ENCODE measurements at places on chromosomes 6 and 20.
A peak's percentile ranks its signal among the peaks of the same experiment; 100 is the strongest.

DNA sequence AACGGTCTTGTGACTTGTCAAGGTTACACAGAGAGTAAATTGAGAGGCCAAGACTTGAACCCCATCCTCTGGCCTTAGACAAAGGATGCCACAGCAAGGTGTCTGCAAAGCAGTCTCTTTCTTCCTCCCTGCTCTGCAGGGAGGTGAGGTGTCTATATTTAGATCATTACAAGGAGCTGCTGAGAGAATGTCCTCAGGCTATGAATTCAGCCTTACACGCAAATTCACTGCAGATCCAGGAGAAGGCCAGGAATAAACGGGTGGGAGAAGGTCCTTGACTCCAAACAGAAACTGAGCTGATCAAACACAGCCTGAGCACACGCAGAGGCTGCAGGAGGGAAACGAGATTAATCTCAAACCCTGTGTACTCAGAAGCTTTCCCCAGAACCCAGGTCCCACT lies 48.6 kb upstream of the PTPRT start:
- DNase-seq: no peak

- peak; percentile 46 for DNase-seq
Measured at GRCh38 chr6:33700391-33701050, 11.0 kb downstream of the UQCC2 start.

- peak; percentile 50 for DNase-seq
Measured at GRCh38 chr20:23048283-23049200, 930 bp downstream of the THBD start.

GRCh38 chr6:125989631-125990030 lies 3.3 kb downstream of the TRMT11 start:
- DNase-seq: no peak

DNA sequence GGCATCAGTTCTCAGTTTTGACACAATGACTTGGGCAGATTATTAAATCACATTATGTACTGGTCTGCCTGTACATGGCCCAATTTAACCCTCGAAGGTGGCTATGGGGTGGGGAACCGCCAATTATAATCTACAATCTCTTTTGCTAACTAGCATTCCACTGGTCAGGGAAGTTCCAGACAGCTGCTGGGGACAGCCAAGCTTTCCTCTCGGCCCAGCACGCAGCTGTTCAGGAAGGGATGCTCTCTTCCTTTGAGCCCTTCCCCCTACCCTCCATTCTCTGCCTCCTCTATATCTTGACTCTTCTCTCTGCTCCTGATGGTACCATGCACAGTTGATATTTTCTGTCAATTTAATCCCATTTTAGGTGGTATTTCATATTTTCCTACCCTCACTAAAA lies 233.5 kb upstream of the AGPAT4 start:
- no peak for DNase-seq

GRCh38 chr20:5430670-5431069 lies 113.9 kb upstream of the PROKR2 start:
- no peak for DNase-seq

DNA sequence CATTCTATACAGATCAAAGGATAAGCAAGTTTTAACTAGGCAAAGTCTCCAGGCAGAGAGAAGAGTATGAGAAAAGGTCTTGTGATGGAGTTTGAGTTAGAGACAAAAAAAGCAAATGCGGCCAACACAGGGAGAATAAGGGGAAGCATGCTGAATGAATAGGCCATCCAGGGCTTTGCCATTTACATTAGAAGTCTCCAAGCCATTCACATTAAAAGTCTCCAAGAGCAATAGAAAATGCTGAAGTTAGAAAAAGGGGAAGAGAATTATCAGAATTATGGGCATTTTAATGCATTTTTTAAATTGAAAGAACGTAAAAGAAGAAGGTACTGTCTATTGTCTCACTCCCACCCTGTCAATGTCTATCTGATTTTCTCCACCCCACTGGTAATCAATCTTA lies 49.4 kb downstream of the PDSS2 start:
- no peak for DNase-seq

- no peak for DNase-seq
Measured at GRCh38 chr6:84645563-84646266, 118.7 kb downstream of the TBX18 start.

DNA sequence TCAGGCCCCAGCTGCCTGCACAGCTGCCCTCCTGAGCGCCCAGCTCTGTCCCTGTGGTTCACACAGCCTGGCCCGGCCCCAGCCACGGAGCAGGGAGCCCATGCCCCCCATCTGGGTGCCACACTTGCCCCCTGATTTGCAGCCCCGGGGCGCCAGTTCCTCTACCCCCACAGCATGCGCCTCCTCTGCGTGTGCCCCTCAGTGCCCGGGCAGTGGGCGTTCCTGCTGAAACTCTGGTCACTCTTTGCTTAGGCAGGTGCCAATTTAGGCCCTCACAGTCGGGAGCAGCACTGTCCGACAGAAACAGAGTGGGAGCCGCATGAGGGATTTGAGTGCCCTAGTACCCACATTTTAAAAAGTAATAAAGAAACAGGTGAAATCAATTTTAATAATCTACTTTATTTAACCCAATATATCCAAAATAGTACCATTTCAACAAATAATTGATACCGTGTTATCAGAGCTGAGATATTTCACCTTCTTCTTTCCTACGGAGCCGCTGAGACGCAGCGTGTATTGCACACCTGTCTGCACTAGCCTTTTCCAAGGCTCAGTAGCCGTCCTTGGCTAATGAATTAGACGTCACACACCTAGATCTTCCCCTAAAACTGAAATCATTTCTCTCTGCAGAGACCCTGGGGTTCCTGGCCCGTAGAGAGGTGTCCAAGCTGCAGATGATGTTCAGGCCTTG lies 106.4 kb downstream of the ASXL1 start:
- DNase-seq: no peak

DNA sequence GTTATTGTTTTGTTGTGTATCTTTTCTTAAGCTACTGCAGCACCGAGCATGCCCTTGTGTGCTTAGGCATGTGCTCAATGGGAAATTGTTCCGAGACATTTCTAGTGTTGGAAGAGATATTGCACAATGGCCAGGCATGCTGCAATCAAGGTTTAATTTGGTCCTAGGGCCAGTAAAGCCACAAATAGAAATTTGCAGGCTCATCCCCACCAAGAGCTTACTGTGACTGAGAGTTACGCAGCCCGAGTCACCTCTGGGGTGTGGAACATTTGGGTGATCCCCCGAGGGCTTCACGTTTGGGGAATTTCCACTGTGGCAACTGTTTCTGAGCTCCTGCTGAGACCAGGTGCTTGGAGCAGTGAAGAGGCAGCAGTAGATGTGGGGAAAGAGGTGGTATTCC lies 65.8 kb downstream of the ADTRP start:
- no peak for DNase-seq

- no peak for DNase-seq
Measured at GRCh38 chr6:104566411-104566810, 293.3 kb downstream of the HACE1 start.
